ENCODE measurements at places on chromosomes 16 and 17.
A peak's percentile ranks its signal among the peaks of the same experiment; 100 is the strongest.

DNA sequence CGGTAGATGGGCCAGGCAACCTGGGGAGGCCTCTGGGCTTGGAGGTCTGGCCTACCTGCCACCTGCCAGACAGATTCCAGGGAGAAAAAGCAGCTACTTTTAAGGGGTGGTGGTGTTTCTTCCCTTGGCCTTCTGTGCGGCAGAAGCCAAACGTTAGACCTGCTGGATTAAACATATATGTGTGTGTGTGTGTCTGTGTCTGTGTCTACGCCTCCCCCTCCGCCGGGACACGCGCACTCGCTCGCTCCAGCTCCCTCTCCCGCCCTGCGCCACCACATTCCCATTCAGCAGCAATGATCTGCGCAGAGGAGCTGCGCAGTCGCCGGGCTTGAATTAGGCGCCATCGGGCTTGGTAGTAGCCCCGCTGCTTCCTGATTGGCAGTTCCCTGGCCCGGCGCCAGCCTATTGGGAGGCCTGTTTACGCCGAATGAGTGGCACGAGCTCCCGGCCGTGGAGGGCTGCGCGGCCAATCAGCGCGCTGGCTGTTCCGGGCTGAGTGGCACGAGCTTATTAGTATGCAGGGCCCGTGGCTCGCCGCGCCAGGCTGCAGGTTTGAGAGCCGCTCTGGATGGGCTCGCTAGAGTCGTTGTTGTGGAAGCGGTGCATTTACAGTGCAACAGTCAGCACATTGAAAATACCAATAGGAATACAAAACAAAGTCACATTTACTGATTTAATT, at the start of gene BAHCC1:
Gene BAHCC1, plus strand, starts transcription at position 537 of the 679 bp plus-strand sequence. CDS start 4,283 bp downstream, outside the sequence.
- peak; percentile 94 for DNase-seq

- DNase-seq: no peak
These were observed 176.3 kb downstream of the CPPED1 start for GRCh38 chr16:12627394-12627793.

DNA sequence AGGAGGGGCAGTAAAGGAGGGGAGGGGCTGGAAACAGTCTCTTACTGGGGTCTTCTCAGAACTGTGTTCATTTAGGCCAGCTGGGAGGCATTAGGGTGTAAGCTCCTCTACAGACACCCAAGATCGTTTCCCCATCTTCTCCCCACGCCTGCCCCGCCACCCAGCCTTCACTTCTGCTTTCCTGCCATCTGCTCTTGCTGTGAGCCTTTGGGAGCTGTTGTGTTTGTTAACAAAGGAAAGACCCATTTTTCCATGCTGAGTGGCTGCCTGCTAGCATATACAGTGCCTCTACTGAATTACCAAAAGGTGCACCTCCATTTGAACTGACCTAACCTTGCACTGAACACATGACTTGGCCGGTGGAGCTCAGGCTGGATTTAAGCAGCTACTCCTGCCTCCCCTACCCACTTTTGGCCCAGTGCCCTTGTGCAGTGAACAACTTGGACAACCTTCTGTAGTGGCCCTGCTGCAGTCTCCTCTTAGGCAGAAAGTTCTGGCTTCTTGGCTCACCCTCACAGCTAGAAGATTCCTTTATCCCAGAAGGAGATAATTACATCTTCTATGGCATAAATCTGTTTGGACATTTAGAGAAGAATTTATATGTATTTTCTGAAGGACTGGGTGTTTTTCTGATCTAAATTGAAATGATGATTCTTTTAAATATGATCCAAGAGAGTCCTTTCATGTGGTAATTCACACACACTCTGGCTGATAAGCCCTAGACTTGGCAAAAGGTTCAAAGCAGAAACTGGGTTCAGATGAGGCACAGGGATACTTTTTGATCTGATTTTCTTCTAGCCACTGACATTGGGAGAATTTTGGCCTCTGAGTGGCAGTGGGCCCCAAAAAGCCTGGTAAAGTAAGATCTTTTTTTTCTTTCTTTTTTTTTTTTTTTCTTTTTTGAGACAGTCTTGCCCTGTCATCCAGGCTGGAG, 81.9 kb upstream of the HNF1B start:
- no peak for DNase-seq

GRCh38 chr16:30065943-30066760, 592 bp downstream of the ALDOA start:
- peak; percentile 54 for DNase-seq

GRCh38 chr17:44134752-44135568, 6.8 kb upstream of the HROB start:
- DNase-seq: no peak

- no peak for DNase-seq
These were observed 29.5 kb downstream of the SMURF2 start for GRCh38 chr17:64632606-64633005.

DNA sequence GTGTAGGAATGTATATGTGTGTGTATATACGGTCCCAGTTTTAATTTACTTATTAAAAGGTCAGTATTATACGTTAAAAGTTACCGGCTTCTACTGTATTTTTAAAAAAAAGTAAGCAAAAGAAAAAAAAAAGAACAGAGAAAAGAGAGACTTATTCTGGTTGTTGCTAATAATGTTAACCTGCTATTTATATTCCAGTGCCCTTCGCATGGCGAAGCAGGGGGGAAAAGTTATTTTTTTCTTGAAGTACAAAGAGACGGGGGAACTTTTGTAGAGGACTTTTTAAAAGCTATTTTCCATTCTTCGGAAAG, 1.6 kb downstream of the NOG start:
- DNase-seq: no peak

All from activated CD4-positive, alpha-beta T cell treated with anti-CD3 and anti-CD28 coated beads, Interleukin-2, amount 50 U/mL, for 48 hours (primary cell).